ENCODE measurements at places on chromosomes 16 and 17.

GRCh38 chr16:1048442-1049112 lies 24.0 kb upstream of the SSTR5 start:
- no peak for DNase-seq

GRCh38 chr17:80898716-80899115 lies 92.9 kb upstream of the CHMP6 start:
- DNase-seq = no peak

- no peak for DNase-seq
Measured at GRCh38 chr16:67407788-67408452, 8.4 kb downstream of the ZDHHC1 start.

GRCh38 chr16:5841974-5842373 lies 744.4 kb upstream of the EEF2KMT start:
- no peak for DNase-seq

GRCh38 chr17:78197147-78197832 lies 10.1 kb downstream of the AFMID start:
- DNase-seq = no peak
